CD4-positive, alpha-beta T cell treated with Interleukin-4 for 4 hours (primary cell): ENCODE measurements at places on chromosomes 5 and 9.

DNA sequence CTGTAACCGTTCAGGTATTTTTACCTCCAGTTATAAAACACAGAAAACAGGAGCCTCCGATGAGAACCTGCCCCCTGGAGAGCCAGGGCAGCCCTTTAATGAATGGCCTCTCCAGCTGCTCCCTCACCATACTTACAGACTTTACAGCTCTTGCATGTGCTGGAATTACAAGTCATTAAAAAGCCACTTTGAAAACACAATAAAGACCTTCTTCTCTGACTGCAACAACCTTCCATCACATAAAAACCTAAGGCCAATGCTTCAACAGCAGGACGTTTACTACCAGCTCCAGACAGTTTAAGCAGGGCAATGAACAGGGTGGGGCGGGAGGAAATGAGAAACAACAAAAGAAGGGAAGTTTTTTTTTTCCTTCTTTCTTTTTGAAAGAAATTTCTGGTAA, 213.8 kb downstream of the MLLT3 start:
- DNase-seq, result no peak

DNA sequence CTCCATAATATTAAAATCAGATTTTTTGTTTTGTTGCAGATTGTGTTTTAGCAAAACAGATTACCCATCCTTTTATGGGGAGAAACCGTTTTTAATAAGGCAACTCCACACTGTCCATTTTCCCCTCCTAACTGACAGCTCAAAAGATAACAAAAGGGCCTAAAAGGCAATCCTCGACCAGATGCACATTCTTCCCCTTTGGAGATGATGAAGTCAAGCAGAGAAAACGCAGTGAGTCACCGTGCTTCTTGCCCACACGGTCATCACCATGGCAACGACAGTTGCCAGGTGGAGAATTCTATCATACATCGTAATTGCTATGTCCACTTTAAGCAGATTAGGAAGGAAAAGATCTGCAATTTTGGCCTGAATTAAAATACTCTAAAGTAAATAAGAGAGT, 96.4 kb downstream of the DIRAS2 start:
- no peak for DNase-seq

- no peak for DNase-seq
Observed at GRCh38 chr9:127598839-127599549, 13.1 kb upstream of the STXBP1 start.

GRCh38 chr5:148653836-148654781, at the start of gene HTR4:
HTR4 (minus strand) TSS chr5:148654527; CDS start chr5:148637014, 17,513 bp downstream.
- DNase-seq, result no peak

DNA sequence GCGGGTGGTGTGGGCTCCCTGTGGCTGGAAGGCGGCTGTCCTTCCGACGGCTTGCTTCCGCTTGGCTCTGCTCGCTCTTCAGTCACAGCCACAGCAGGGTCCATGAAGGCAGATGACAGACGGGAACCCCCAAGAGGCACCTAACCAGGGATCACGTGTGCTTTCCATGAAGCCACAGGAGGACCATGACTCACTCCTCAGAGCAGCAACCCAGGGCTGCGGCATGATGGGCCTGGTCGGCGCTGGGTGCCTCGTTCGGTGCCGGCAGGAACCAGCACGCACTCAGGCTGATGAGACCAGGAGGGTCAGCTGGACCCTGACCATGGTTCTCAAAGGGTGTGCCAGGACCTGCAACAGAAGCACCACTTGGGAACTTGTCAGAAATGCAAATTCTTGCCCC, 32.8 kb upstream of the MED10 start:
- no peak for DNase-seq

DNA sequence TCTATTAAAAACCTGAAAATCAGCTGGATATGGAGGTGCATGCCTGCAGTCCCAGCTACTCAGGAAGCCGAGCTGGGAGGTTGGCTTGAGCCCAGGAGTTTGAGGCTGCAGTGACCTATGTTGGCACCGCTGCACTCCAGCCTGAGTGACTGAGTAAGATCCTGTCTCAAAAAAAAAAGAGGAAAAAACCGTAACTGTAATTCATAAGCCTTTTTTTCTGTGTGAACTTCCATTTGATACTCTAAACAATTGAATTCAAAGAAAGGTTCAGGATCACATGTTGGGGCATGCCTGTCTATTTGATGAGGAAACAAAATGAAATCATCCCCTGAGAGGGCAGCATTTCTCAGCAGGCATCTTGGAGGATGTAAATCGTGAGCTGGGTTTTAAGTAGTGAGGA, 38.8 kb downstream of the ITGA2 start:
- no peak for DNase-seq

- no peak for DNase-seq
Observed at GRCh38 chr5:77607324-77607723, 31.2 kb downstream of the OTP start.

DNA sequence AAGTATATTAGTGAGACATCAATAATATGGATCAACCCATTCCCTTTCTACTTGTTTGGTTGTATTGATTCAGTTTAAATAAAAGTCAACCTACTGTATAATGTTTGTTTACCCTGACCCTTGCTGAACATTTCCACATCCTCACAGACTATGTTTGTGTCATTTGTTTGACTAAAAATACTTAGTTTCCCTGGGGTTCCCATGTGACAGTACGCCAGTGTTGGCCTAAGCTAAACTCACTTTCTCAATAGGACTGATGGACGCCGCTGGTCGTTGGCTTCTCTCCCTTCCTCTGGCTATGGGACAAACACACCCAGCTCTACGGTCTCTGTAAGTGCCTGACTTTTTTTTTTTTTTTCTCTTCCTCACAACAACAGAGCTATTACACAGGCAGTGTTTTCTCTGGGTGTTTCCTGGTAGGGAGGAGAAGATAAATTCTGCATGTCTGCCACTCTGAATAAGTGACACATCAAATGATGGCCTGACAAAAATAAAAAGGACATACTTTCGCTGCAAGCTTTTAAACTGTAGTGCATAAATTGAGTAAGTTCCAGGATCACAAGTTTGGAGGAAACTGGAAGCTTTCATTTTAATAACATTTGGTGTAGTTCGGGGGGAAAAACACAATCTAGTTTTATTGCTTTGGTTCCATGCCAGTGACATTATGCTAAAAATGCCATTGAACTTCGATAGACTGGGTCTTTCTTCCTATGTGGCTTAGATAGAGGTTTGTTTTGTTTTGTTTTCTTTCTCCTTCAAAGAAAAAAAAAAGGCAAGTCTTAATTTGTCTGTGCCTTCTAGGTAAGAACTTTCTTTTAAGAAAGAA, 101.0 kb downstream of the CD180 start:
- no peak for DNase-seq

- DNase-seq, result no peak
Observed at GRCh38 chr9:25396828-25397227, 281.4 kb downstream of the TUSC1 start.

DNA sequence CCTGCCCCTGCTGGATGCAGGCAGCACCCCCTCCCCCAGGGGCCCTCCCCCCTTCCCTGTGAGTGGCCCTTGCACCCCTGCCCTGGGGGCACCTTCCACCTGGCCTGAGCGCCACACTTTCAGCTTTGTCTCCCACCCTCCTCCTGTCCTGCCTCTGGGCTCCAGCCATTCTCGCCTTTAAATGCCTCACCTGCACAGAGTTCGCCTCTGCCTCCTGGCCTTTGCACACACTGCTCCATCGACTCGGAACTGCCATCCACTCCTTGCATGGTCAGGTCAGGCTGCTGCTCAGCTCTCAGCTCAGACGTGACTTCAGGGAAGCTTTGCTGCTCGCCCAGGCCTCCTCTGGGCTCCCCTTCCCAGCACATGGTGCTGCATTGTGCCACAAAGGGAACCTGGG, 10.2 kb downstream of the FAM163B start:
- DNase-seq, result no peak

DNA sequence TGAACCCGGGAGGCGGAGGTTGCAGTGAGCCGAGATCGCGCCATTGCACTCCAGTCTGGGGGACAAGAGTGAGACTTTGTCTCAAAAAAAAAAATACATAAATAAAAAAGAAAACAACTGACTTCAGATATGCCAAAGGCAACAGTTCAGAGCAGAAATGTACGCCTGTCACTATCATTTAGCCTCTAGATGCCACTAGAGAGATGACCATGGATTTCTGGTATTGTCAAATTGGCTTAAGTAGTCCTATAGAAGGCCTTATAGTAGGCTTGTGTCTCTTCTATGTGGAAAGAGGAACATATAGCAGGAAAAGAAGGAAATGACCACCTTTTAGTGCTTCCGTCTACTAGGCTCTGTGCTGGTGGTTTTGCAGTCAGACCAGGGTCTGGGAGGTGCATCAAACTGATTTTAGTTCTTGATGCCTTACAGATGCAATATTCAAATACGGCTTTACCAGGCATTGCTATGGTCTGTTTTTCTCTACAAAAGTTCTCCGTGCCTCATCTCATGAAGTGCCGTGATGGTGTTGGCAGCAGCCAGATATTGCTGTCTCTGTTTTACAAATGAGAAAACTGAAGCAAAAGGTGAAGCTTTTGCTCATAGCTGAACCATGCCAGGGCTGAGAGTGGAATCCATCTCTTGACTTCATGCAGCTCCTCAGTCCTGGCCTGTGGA, 17.2 kb downstream of the AGXT2 start:
- no peak for DNase-seq

DNA sequence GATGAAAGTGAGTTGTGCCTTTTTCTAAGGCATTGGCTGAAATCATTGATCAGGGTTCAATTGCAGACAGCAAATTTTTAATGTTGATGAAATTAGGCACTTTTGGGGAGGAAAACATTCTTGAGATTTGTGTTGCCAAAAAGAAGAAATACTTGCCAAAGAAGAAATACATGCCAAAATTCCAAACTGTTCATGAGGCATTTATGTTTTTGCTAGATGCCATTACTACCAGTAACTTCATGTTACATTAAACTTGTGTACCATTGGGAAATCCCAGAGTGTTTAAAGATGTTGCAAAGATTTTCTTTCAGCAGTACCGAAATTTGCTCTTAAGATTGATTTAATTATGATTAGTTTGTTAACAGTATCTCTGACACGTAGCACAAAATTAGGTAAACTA, 7.0 kb downstream of the XRCC4 start:
- DNase-seq, result no peak

DNA sequence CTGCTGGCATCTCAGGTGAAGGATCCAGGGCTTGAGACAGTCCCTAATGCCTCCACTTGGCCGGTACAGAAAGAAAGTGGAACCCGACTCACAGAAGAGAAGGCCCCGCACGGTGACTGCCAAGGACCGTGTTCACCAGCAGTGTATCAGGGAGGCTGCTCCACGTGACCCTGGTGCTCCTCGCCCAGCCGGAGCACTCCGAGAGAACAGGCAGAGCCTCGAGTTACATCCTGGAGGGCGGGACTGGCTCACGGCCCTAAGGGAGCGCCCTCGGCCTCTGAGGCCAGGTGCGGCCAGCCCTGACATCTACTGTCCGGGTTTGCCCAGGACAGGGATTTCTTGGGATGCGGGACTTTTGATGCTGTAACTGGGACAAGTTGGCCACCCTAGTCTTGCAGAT, 104.0 kb upstream of the SARDH start:
- no peak for DNase-seq

DNA sequence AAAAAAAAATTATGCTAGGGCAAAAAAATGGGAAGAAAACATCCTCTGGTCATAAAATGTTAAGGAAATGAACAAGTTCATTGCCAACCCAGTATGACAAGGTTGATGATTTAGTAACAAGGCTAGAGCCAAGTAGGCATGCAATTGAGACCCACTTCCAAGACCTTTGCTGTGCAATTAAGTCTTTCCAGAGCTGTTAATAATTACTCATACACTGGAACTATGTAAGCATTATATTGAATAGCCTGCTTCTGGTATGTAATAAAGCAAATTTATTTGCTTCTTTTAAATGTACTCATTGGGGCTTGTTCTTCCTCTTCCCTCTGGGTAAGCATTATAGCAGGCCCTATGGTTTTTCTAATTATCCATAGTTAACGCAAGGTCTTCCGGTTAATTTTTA, 32.5 kb upstream of the SNAPC3 start:
- no peak for DNase-seq

GRCh38 chr9:126442636-126443035, 116.0 kb downstream of the MVB12B start:
- no peak for DNase-seq

GRCh38 chr5:78245136-78245535, 49.4 kb downstream of the AP3B1 start:
- no peak for DNase-seq
